ENCODE measurements at places on chromosomes 4 and X.

- no peak for DNase-seq
Observed at GRCh38 chr4:29805916-29806480, 914.2 kb upstream of the PCDH7 start.

GRCh38 chr4:106615410-106615945 lies 246.9 kb upstream of the GIMD1 start:
- DNase-seq = no peak

DNA sequence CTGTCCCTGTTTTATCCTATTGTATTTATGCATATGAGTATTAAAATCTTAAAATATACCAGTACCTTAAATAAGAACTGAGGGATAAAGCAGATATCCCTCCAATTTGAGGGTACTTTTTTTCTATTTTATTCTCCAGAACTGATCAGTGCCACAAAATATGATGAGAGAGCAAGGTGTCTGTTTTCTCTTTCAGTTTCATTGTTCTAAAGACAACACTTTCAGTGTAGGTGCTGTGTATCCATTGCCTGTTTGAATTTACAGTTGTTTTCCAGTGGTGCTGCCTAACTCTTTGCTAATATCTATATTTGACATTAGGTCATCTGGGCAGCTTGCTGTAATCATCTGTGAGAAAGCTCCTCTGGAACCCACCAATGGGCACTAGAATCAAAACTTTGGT lies 394.7 kb downstream of the IL1RAPL1 start:
- no peak for DNase-seq

- DNase-seq = no peak
Observed at GRCh38 chrX:69016293-69016941, 148.8 kb downstream of the PJA1 start.

- DNase-seq = no peak
Observed at GRCh38 chrX:42803320-42803719, 25.4 kb upstream of the PPP1R2C start.

GRCh38 chr4:114727461-114727860 lies 128.9 kb downstream of the UGT8 start:
- DNase-seq = no peak

- no peak for DNase-seq
Observed at GRCh38 chr4:107658400-107659336, 61.4 kb downstream of the PAPSS1 start.

DNA sequence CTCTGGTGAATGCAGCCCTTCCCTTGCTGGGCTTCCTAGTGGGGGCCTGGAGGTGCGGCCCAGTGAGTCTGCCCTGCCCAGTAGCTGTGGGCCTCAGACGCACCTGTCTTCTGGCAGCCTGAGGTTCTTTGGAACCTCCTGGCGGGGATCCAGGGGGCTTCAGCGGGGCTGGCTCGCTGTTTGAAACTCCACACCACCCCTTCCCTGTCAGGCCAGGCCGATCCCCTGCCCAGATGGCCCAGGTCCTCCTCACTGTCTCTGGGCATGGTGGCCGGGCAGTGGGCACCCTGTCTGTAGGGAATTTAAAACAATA lies 10.7 kb upstream of the NKX1-1 start:
- no peak for DNase-seq

DNA sequence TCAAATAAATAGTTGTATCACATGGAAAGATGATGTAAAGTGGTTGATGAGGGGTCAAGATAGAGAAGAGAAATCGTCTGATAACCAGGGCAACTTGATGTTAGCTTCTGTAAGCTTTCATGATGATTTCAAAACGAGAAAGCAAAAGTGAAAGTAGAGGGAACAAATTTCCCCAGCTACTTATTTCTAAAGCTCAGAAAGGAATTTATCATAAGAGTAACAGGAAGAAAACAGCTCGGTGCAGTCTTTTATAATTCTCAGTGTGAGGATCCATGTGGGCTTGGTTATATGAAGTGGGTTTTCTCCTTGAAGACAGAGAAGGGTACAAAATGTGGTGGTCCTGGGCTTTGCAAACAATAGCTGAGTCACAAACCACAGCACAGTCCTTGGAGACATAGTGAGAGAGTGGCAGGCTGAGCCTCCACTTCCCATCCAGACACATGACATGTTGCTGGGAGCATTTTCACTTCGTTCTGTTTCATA lies 32.1 kb upstream of the GLRA2 start:
- no peak for DNase-seq

- no peak for DNase-seq
Observed at GRCh38 chr4:162682651-162683050, 484.0 kb downstream of the NAF1 start.

- DNase-seq = no peak
Observed at GRCh38 chrX:70436343-70436742, 8.3 kb upstream of the DLG3 start.

- DNase-seq = no peak
Observed at GRCh38 chrX:114959729-114960128, 57.7 kb downstream of the IL13RA2 start.

GRCh38 chr4:113822555-113823290 lies 61.2 kb upstream of the CAMK2D start:
- DNase-seq = no peak

DNA sequence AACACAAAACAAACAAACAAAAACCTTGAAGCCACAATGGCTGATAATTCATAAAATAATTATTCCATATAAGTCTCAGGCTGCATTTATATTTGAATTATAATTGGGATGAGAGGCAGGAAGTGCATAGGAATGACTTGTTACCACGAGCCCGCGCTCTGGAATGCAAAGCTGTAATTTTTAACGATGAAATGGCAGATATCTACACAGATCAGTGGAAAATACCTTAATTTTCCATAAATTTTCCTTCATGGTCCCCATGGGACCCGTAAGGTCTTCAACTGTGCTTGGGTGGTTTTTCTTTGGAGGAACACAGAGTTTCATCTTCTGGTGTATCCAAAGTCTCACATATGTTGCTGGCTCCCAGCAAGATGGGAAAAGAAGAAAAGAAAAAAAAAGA lies 226.8 kb downstream of the SHOX start:
- DNase-seq = no peak

DNA sequence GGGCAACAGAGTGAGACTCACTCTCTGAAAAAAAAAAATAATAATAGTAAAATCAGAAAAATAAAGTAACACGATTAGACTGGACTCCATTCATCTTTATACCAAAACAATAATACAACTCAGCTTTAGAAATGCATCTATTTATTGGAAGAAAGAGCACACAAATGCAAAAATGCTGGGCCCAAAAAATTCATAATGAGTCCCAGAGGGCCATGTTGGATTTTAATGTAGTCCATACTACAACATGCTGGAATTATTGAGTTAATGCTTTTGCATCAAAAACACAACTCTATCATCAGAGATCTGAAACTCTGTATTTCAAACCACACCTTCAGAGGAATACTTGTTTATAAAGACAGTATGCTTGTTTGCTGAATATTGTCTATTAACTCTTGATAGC lies 1614.7 kb downstream of the STIM2 start:
- no peak for DNase-seq

GRCh38 chrX:95733426-95733825 lies 951.2 kb upstream of the DIAPH2 start:
- DNase-seq = no peak

DNA sequence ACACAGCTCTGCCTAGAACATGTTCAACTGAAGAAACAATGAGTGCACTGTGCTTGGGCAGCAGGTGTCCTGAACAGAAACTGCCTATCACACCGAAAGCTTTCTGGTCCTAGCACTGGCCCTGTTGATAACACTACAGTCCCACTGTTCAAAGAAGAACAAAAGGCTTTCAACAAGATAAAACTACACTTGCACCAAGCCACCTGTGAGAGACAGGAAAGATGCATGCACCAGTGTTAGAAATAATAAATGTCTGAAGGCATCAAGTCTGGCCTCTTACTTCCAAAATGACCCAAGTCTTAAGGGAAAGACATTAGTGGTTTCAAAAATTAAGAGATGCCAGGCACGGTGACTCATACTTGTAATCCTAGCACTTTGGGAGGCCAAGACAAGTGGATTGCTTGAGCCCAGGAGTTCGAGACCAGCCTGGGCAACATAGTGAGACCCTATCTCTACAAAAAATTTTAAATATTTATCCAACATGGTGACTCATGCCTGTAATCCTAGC lies 68.7 kb downstream of the APBB2 start:
- DNase-seq = no peak

DNA sequence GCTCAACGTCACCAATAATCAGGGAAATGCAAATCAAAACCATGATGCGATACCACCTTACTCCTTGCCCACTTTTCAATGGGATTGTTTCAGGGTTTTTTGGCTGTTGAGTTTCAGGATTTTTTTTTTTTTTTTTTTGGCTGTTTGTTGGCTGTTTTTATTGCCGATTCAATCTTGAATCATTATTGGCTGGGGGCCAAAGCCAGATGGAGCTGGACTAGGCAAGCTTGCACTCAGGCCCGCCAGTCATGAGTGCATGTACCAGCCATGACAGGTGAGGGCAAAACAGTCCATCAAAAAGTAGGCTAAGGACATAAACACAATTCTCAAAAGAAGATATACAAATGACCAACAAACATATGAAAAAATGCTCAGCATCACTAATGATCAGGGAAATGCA lies 13.3 kb downstream of the YIPF7 start:
- DNase-seq = no peak

GRCh38 chrX:14529290-14529989 lies at the start of gene GLRA2:
TSS of gene GLRA2 (plus strand) at chrX:14529536. CDS start at chrX:14530058, 522 bp downstream.
- no peak for DNase-seq

DNA sequence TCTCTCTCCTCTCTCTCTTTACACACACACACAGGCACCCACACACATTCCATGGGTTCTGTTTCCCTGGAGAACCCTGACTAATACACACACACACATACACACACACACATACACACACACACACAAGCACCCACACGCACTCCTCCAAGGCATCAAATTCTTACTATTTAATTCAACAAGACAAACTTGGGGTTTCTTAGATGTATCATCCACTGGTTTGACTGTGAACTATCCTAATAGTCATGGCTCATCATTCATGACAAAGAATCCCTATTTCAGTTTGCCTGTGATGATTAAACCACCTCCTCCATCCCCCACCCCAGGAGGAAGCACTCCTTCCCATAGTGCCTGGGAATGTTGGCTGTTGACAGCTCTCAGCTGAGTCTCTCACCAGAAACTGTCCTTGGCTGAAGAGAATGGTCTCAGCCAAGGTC lies 98.2 kb downstream of the USP46 start:
- DNase-seq = no peak

DNA sequence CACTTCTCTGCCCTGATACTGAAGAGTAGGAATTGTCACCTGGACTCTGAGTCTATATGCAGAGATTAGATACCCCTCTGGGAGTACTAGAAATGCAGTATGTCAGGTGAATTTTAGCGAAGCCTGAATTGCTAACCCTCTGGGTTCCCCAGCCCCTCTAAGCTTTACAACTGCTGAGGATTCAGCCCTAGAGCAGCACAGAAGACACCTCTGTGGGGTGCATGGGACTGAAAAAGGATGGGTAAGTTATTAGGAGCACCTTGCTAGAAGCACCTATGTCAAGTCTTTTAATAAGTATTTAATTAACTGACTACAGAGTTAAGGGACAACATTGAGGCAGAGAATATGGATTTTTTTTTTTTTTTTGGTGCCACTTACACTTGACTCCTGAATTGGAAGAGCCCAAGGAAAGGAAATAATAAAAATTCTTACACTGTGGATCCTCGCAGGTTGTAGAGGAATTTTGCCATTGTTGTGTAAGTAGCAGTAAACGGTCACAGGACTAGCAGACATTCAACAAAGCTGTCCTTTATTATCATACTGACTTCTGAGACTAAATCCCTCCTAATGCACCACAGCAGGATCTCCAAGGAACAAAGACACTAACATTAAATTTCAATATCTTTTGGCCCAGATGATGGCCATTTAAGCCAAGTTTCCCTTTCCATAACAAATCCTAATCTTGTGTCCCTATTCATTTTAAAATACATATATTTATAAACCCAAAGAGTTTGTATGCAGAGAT lies 253.2 kb downstream of the ANKRD50 start:
- DNase-seq = no peak

DNA sequence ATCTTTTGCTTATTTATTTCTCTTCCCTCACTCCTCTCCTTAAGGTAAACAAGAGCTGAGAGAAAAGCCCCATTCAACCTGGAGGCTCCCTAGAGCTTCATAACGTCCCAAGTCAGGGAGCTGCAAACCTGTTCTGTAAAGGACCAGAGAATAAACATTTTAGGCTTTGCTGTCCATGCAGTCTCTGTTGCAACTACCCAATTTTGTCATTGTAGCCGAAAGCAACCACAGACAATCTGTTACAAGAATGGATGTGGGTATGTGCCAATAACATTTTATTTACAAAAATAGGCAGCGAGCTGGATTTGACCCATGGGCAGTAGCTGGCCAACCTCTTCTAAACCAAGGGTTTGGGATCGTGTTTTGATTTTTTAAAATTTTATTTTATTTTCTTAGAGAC lies 71.3 kb upstream of the TBL1X start:
- no peak for DNase-seq

GRCh38 chr4:88820698-88821415 lies 123.2 kb upstream of the NAP1L5 start:
- DNase-seq = no peak

Measured in activated CD8-positive, alpha-beta memory T cell treated with anti-CD3 and anti-CD28 coated beads for 1 hour (primary cell).